ENCODE measurements at places on chromosomes 11 and 22.
A peak's percentile ranks its signal among the peaks of the same experiment; 100 is the strongest.

DNA sequence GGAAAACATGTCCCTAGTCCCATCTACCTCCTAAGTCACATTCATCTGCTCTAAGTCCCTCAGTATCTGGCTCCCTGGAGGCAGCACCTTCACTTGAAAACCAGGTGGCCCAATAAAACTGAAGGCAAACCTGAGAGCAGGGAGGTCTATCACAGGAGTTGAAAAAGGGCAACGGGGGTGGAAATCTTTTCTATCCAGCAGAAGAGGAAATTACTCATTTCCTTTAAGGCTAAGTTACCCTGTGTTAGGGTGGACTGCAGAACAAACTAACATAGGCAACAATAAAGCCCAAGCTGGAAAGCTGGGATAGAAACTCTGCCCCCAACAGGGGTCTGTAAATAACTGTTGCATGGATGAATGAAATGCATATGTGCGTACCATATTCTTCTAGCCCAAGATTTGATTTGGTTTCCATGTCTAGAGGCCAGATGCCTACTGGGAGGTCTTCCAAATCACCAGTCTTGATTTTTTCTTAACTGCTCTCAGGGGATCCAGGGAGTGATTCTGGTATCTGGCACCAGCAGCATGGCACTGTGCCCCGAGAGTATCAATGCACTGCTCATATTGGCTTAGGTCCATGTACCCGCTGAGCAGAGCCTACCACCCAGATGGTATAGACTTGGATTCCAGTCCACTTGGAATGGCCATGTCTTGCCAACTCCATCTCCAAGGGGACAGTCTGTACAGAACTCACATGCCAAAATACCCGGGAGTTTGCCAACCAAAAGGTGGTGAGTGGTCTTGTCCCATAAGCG is 350.0 kb upstream of the NCAM1 start:
- peak; percentile 48 for DNase-seq

- DNase-seq, result no peak
Observed at GRCh38 chr22:30459181-30460052, 12.4 kb downstream of the SEC14L3 start.

GRCh38 chr11:71080239-71081097 is 171.9 kb downstream of the SHANK2 start:
- peak; percentile 96 for DNase-seq

- DNase-seq, result peak; percentile 81
Observed at GRCh38 chr22:46070803-46071450, 79.4 kb upstream of the PPARA start.

DNA sequence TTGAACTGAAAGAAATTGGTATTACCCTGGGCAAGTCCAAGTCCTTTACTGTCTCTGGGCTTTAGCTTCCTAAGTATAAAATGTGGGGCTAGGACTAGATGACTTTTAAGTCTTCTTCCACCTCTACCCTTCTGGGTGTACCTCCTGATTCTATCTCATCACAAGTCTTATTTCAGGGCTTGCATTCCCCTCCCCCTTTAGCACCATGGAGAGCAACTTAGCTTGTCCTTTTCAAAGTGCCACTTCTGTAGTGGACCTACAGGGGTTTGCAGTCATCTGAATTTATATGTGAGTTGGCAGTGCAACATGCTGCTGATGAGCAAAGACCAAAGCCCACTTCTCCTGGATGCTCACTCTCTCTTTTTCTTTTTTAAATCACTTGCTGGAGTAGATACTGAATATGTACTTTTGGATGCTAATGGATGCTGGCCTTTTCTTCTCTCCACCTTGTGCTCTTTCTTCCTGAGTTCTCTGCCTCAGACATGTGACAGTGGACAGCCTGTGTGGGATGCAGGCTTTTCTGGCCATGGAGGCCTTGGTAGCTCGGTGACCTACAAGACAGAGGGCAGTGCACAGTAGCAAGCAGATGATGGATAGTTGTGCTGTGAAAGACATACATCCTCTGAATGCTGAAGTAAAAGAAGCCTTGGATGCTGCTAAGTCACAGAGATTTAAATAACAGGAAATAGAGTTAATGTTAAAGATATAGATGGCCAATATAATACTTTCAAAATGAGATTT is 185.0 kb downstream of the NELL1 start:
- DNase-seq, result no peak

- DNase-seq, result peak; percentile 17
Observed at GRCh38 chr11:69888483-69889181, 69.4 kb upstream of the FGF3 start.

DNA sequence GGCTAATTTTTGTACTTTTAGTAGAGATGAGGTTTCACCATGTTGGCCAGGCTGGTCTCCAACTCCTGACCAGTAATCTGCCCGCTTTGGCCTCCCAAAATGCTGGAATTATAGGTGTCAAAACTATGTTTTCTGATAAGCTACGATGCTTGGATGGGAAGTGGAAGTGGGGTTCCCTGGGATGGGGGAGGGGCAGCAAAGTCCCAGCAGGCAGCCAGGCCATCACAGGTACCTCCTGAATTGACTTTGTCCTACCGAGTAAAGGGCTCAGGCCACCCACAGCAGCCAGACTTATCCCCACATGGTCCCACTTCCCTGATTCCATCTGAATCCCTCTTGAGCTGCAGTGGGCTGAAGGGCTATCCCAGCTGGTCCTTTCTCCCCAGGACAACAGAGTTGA is 6.9 kb downstream of the FTH1 start:
- DNase-seq, result no peak

DNA sequence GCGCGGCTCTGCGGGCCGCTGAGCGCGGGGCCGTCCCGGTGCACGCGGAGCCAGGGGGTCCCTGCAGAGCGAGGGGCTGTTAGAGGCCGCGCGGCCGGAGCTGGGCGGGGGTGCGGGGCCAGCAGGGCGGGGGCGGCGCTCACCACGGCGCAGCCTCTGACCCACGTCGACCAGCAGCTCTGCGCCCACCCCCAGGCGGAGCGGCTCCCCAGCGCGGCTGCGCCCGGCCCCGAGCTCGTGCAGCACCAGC is 385 bp upstream of the SCO2 start:
- no peak for DNase-seq

- DNase-seq, result peak; percentile 52
Observed at GRCh38 chr11:128814856-128815705, 52.0 kb downstream of the KCNJ1 start.

GRCh38 chr11:80520507-80520887 is 1079.7 kb upstream of the TENM4 start:
- DNase-seq, result no peak

GRCh38 chr11:65771589-65772112 is 9.1 kb downstream of the AP5B1 start:
- no peak for DNase-seq

- DNase-seq, result no peak
Observed at GRCh38 chr22:40412441-40412840, 42.0 kb downstream of the SGSM3 start.

- no peak for DNase-seq
Observed at GRCh38 chr22:47902646-47903180, 1140.3 kb downstream of the TBC1D22A start.

GRCh38 chr11:11569936-11570491 is 51.8 kb downstream of the GALNT18 start:
- DNase-seq, result no peak

DNA sequence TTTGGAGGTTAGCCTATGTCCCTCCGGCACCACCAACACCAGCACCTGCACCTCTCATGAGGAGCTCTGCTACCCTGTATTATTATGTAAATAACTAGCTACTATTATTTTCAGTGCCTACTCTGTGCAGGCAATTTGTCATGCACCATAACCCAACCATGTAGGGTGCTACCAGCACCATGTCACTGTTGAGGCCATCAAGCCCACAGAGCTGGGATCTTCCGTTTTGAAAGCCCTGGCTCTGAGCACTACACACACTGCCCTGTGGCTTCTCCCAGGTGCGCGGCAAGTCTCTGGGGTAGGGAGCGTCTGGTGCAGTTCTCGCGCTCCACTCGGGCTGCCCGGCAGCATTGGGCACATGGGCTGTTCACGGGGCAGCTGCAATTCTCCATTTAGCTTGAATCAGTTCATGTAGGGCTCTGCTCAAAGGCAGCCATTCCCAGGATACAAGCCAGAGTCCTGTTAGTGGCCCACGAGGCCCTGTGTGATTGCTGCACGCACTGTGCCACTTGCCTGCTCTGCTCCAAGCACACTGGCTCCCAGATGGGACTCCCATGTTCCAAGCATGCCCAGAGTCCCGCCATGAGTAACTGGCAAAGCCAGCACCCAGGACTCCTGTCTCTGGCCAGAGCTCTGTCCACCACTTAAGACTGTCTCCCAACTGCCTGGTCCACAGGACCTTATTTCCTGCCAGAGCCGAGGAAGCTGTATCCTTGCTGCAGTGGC is 42.5 kb upstream of the CDON start:
- DNase-seq, result no peak

- no peak for DNase-seq
Observed at GRCh38 chr11:77789061-77789730, 31.3 kb downstream of the RSF1 start.

DNA sequence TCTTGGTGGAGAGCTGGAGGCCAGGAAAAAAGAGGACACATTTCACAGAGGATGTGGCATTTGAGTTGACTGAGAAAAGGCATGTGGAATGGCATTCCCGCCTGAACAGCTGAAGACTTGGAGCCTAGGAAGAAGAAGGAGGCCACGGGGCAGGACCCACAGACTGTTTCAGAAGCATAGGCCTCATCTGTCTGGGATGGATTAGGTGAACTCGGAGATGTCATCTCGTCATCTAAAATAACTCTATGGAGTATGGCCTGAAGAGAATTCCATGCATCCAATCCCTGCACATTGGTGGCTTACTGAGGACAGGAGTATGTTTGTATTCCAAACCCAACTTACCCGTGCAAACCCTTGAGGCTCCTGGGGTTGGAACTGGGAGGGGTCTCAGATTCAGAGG is 16.4 kb downstream of the SPATA19 start:
- DNase-seq, result no peak

DNA sequence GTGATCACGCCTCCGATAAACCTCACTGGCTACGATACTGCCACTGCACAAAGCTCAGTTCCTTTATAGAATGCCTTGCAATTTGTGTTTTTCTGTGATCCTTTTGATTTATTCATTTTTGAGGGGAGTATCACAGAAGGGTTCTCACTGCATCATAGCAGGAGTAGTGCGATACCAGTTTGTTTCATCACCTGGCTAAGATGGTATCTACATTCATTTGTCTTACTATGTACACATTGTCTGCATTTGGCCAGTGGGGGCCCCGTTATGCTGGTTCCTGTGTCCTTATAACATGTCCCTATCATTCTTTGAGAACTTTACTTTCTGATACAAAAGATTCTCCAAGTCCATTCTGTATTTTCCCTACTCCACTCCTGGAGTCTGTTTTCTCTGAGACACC is 44.6 kb downstream of the APLP2 start:
- DNase-seq, result no peak

- no peak for DNase-seq
Observed at GRCh38 chr22:19396561-19396933, 35.0 kb downstream of the HIRA start.

DNA sequence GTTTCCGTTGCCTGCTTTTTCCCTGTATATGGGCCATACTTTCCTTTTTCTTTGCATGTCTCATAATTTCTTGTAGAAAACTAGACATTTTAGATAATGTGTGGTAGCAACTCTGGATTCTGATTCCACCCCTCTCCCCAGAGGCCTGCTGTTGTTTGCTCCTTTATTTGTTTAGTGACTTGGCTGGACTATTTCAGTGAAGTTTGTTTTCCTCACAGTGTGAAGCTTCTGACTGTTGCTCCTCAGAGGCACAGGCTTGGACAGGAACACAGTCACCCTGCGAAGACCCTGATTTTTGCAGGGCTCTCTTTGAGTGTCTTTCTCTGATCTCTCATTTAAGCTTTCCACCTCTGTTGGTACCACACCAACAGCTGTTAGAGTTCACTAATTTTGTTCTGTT is 72.5 kb downstream of the SWAP70 start:
- DNase-seq, result no peak

DNA sequence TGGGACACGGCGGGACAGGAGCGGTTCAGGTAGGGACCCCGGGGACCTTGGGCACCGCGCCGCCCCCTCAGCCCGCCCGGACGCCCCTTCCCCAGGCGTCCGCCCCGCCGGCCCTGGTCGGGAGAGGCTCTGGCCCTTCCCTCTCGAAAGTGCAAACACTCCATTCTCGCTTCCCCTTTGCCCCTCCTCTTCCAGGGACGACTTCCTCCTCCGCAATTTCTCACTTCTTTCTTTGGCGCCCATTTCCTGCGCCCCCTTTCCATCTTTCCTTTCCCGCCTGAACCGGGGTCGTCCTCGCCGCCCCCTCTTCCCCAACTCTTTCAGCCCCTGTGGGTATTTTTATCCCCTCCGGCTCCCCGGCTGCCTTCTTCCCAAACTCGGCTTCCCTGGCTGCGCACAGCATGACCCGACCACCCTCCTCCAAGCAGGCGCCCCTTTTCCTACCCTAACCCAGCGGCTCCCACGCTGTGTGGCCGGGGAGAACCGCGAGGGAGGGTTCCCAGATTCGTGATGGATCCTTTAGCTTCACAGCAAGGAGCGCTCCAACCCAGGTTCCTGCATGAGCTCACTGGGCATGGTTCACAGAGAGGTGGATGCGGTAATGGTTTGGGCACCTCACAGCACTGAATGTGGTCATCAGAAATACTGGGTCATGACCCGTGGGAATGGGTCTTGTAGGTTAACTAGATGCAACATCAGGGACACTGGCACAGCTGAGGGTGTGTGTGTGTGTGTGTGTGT is 689 bp downstream of the RAB39A start:
- peak; percentile 40 for DNase-seq

- DNase-seq, result no peak
Observed at GRCh38 chr22:39452740-39453040, 4.1 kb upstream of the MGAT3 start.

- no peak for DNase-seq
Observed at GRCh38 chr11:115874843-115875242, 370.6 kb upstream of the CADM1 start.

GRCh38 chr11:9222654-9223053 is 42.5 kb downstream of the DENND5A start:
- no peak for DNase-seq
